ENCODE measurements at places on chromosomes 12 and 14.

GRCh38 chr14:102985665-102986064 is 63.2 kb downstream of the AMN start:
- DNase-seq: no peak

DNA sequence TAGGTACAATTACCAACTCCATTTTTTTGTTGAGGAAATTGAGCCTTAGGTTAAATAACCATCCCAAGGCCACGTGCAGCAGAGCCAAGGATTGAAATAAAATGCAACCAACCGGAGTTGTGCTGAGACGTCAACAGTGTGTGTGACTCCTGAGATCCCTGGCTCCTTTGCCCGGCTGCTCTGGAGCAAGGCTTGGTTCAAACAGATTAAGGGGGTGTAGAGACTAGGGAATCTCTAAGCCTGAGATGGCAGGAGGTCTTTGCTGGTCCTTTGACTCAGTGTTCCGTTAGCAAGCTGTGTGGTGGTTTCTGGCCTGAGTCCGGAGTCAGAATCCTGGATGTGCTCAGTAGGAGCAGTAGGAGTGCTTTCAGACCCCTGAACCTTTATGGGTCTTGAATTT is 1.4 kb upstream of the SLC8A3 start:
- DNase-seq: no peak

GRCh38 chr12:18926188-18926587 is 188.3 kb downstream of the CAPZA3 start:
- no peak for DNase-seq

DNA sequence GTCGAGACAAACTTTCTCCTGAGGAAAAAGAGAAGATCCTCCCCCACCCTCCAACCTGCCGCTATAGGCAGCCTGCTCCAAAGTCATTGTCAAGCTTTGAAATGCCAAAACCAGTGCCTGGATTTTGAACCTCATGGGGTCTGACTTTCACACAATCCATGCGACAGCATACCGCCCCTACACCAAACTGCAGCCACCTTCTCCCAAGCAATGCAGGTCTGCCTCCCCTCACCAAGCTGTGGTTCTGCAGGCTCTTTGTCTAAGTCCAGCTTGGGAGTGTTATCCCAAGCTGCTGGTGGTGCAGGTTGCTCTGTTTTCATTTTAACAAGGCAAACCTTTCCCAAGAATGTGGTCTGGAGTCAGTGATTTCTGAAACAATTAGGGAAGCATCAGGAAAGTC is 12.4 kb downstream of the TBX5 start:
- no peak for DNase-seq

- DNase-seq: no peak
These were observed 2.2 kb downstream of the OTX2 start for GRCh38 chr14:56808110-56808382.

DNA sequence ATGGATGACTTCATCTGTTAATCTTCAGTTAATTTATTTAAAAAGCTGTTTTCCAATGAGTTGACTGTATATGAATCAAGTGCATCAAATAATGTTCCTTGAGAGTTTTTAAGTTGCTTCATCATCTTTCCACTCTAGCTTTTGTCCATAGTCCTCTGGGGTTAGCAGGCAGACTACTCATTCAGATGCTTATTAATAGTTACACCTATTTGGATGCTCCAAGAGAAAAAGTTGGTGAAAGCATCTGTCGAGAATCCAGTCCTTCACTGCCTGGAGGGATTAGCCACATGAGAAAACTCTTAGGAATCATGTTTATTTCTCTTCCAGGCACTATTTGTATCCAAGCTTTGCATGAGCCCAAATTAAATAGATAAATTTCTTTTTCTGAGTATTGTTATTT is 70.2 kb downstream of the DACT1 start:
- no peak for DNase-seq

DNA sequence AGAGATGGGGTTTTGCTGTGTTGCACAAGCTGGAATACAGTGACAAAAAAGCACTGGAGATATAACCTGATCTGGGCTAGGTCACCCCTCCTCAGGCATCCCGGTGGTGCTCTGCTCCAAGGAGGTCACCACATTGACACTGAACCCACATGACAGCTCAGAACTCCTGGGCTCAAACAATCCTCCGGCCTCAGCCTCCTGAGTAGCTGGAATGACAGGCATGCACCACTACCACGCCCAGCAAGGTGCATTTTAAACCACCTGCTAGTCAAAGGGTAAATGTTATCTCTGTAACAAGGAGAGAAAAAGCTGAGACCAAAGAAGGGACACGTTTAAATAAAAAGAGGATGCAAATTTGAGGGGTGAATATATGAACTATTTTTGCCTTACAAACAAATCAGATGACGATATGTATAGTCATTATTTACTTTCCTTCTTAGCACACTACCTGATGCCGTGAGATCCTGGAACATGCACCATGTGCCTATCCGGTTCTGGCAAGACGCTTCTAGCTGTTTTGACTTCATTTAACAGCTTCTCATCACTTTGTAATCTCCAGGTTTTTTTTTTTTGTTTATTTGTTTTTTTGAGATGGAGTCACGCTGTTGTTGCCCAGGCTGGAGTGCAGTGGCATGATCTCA is 135.1 kb downstream of the PPM1H start:
- DNase-seq: no peak

DNA sequence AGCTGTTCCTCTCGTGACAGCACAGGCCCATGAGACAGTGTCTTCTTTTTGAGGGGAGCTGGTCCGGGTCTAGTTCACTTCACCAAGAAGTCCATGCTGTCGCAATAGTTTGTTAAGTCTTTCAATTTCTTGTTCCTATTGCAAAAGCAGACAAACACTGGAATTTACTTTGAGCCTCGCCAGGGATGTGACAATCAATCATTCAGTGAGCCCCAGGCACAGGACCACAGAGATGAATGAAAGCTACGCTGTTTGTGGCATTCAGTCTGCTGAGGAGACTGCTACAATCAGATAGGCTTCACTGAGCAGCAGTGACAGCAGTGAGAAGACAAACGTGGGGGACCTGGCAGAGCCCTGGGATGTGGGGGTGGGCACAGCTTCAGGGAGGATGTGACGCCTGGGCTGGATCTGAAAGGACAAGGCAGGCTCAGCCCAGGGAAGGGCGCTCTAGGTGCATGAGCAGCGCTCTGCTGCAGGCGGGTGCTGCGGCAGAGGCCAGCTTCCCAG is 35.5 kb downstream of the TCTN1 start:
- no peak for DNase-seq

DNA sequence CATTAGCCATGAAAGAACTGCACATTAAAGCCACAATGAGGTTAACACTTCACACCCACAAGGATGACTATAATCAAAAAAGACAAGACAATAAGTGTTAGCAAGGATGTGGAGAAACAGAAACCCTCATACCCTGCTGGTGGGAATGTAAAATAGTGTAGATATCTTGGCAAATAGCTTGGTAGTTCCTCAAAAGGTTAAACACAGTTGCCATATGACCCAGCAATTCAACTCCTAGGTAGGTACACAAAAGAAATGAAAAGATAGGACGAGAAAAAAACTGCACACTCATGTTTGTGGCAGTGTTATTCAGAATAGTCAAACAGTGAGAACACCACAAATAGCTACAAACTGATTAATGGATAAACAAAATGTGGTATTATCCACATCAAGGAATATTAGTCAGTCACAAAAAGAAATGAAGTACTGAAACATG is 93.5 kb downstream of the ATXN2 start:
- peak; percentile 6 for DNase-seq

- DNase-seq: no peak
These were observed 76.7 kb downstream of the ANO6 start for GRCh38 chr12:45292486-45293195.

- DNase-seq: no peak
These were observed 14.2 kb upstream of the RNU6-8 start for GRCh38 chr14:32217301-32217700.

GRCh38 chr14:95431199-95432143 is 85.0 kb downstream of the SYNE3 start:
- DNase-seq: no peak

DNA sequence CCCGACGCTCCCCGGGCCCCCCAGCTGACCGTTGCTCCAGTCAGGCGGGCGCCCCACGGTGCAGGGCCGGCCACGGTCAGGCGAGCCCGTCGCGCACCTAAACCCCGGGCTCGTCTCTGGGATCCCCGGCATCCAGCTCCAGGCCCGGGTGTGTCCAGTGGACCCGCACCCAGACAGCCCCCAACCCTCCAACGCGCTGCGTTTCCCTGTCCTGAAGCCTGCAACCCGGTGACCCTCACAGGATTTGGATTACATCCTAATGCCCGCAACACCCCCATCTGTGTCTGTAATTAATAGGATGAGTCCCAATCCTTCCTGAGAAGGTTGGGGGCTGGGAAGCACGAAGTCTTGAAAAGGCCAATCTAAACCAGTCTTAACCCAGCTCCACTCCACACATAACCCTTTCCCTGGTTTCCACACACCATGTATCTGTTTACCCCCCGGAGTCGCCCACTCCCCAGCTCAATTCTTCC is 10.4 kb downstream of the CPNE6 start:
- DNase-seq: no peak

GRCh38 chr14:76181546-76181945 is 29.8 kb downstream of the GPATCH2L start:
- DNase-seq: no peak

GRCh38 chr14:35958499-35958898 is 132.4 kb downstream of the BRMS1L start:
- no peak for DNase-seq

DNA sequence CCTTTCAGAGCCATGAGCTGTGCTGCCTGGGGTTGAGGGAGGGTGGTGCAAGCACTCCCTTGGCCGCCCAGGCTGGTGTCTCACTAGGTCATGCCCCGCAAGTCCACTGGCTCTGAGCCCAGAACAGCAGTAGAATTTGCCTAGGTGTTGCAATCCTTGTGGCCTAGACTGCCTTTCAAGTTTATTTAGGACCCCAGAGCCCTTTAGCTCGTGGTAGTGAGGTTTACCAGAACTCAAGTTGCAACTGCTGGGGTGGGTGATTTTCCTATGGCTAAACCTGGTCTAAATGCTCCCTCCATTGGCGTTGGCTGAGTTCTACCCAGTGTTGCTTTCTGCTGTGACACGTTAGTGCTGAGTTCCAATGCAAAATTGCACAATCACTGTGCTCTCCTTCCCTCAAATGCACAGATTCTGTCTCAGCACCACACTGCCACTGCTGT is 287.2 kb downstream of the BCAT1 start:
- DNase-seq: no peak

- DNase-seq: peak; percentile 66
These were observed 33.8 kb downstream of the CREBL2 start for GRCh38 chr12:12645485-12645884.

DNA sequence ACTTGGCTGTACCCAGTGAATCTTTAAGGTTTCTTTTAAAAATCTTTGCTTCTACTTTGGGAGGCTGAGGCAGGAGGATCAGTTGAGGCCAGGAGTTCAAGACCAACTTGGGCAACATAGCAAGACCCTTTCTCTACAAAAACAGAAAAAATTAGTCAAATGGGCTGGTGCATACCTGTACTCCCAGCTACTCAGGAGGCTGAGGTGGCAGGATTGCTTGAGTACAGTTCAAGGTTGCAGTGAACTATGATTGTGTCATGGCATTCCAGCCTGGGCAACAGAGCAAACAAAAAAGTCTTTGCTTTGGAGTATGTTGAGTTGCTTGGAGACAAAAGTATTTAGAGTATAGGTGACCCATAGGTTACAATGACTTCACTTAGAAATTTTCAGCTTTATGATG is 6.2 kb upstream of the DDX55 start:
- no peak for DNase-seq

- DNase-seq: no peak
These were observed 1.1 kb downstream of the PPP4R4 start for GRCh38 chr14:94175011-94175745.

DNA sequence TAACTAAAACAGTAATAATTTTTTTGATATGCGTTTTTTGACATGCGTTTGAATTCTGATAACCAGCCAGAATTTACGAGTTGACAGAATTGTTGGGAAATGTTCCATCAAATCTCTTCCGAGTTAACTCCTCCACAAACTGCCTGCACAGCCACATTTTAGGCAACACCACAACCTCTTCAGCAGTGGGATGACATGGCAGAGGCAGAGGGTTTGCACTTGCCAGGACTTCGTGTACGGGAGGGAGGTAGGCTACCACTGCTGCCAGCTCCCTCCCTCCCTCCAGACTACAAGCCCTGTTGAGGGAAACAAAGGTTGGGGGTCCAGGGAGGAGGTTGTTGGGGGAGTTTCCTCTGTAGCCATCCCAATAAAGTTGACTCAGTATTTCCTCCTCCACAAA is 14.5 kb upstream of the ACTR6 start:
- DNase-seq: no peak

- peak; percentile 95 for DNase-seq
These were observed at the start of gene PHLDA1 for GRCh38 chr12:76031414-76032042. Gene PHLDA1, minus strand, starts transcription at chr12:76031776.

DNA sequence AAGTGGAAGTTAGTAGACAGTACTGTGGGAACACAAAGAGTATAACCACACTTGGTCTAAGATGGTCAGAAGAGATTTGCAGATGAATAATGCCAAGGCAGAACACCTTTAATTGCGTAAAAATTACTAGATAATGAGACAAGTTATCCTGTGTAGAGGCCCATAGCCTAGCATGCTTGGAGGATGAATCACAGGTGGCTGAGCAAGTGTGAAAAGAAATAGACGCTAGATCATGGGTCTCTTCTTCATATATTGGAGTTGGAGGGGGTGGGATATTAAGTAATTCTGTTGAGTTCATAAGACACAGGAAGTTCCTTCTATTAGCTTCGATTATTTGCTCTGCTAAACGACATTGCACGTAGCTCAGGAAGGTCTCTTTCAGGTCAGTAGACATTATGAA is 454.3 kb upstream of the LMO3 start:
- no peak for DNase-seq

- no peak for DNase-seq
These were observed 2.2 kb downstream of the SSTR1 start for GRCh38 chr14:38209572-38210557.

- no peak for DNase-seq
These were observed 43.4 kb downstream of the SAMD4A start for GRCh38 chr14:54610051-54610977.

GRCh38 chr14:51811706-51812105 is 48.7 kb upstream of the GNG2 start:
- DNase-seq: no peak

GRCh38 chr12:132450418-132451171 is 39.4 kb upstream of the FBRSL1 start:
- DNase-seq: no peak

- DNase-seq: no peak
These were observed 37.8 kb downstream of the SLC24A4 start for GRCh38 chr14:92360651-92361370.

DNA sequence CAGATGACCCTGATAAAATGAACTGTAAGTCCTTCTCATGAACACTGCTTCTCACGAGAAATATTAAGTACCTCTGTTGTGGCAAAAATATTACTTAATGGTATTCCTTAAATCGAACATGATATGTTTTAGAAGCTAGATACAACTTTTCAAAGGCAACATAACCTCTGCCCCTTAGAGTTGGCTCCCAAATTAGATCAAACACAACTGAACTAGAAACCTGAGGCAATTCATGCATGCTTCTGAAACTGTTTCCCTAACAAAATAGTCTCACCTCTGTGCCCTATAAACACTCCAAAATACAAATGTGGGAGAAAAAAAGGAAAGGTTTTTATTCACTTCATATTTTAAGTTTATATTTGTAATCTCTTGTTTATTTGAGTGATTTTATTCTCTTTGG is 121.6 kb downstream of the SLC16A7 start:
- DNase-seq: no peak

GRCh38 chr14:63773504-63773903 is 45.6 kb upstream of the SGPP1 start:
- DNase-seq: no peak

Measured in CD4-positive, alpha-beta memory T cell (primary cell).